Activated CD8-positive, alpha-beta memory T cell treated with anti-CD3 and anti-CD28 coated beads for 4 hours (primary cell): ENCODE measurements at places on chromosomes 2 and 18.
A peak's percentile ranks its signal among the peaks of the same experiment; 100 is the strongest.

GRCh38 chr2:159119652-159120257 is 151.3 kb downstream of the TANC1 start:
- no peak for DNase-seq

GRCh38 chr2:204110338-204110741 is 173.8 kb downstream of the ICOS start:
- peak; percentile 8 for DNase-seq

GRCh38 chr2:135732561-135732960 is 9.1 kb upstream of the UBXN4 start:
- DNase-seq, result no peak

- DNase-seq, result no peak
These were observed 15.6 kb upstream of the PSD4 start for GRCh38 chr2:113157897-113158753.

- DNase-seq, result no peak
These were observed 129.5 kb upstream of the TRIB2 start for GRCh38 chr2:12587228-12587627.

GRCh38 chr2:145366341-145366740 is 846.4 kb upstream of the ZEB2 start:
- no peak for DNase-seq

- no peak for DNase-seq
These were observed 81.1 kb downstream of the LPIN1 start for GRCh38 chr2:11827547-11827946.

DNA sequence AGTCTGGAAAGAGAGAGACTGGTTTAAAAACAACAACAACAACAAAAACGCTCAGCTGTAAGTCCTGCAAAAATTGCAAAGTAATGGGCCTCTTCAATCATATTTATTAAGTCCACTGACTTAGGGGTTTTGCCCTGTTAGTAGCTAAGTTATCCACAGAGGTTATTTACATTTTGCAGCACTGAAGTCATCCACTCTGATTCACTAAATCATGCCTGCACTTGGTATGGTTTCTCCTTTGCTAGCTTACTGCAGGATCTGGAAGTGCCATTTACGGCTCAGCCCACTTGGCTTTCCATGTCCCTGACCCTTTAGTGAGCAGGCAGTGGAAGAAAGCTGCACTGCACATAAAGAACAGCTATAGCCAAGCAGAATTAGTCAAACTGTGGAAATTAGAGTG is 484.4 kb downstream of the NRXN1 start:
- no peak for DNase-seq
